ENCODE measurements at places on chromosomes 5 and 9.

GRCh38 chr9:135544981-135545635 lies 818 bp upstream of the OBP2A start:
- DNase-seq = no peak

- DNase-seq = no peak
Measured at GRCh38 chr5:65034029-65034812, 265.5 kb downstream of the CWC27 start.

GRCh38 chr5:179346875-179347274 lies 1.6 kb upstream of the ADAMTS2 start:
- DNase-seq = no peak

DNA sequence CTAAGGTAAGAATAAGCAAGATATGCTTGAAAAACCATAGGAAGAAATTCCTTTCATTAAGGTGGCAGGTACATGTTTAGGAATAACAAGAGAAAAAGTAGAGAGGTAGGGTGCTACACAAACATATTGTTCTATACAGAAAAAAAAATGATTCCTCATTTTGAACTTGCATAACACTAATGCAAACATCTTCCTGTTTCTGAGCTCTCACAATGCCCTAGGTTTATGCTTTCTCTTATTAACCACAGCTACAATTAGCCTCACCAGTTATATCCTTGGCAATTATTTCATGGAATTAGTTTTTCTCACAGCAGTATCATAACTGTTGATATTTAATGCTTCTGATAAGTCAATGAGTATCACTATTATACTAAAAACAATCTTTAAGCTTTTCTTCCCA lies 20.7 kb downstream of the CEMIP2 start:
- no peak for DNase-seq

DNA sequence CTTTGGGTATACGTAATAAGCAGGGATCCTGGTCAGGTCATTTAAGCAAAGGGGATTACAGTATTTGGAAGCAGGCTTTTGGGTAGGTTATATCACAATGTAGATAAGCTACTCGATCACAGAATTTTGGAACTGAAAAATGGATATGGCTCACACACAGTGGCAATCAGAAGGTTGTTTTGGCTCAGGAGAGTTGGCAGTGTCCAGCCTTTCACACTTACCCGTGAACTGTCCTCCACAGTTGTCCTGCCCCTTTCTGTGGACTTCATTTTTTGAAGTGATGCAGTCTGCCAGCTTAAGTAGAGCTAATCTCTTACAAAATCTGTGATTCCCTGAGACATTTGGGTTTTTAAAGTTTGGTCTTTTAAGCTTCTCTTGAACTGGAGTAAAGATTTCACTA lies 30.7 kb downstream of the ICE1 start:
- DNase-seq = no peak

GRCh38 chr9:26369093-26369492 lies 523.5 kb downstream of the CAAP1 start:
- no peak for DNase-seq

DNA sequence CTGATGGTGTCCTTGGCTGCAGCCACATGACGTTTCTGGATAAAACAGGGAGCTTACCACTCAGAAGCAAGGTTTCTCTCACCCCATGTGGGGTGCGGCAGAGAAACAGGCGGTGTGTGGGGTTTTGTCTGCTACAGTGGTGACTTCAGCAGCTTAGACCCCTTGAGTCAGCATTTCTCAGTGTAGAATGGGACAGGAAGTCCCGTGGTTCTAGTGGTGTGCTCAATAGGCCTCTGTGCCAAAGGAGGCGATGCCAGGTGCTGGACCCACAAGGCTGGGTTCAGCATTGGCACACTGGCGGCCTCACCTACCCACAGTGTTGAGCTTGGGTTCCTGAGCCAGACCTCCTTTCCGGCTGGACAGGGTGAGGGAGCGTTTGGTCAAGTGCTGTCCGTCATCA lies 125.2 kb upstream of the SMIM23 start:
- no peak for DNase-seq

DNA sequence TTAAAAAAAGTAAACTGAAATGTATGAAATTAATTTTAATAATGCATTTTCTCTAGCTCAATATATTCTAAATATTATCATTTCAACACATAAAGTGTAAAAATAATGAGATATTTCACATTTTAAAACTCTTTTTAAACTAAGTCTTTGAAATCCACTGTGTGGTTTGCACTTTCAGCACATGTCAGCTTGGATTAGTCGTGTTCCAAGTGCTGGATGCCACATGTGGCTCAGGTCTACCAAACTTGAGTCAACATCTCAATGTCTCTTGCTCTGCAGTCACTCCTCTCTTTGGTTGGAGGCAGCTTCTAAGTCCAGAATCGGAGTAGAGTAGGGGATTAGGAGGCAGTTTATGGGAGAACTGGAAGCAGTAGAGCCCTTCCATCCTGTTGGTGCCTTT lies 173.7 kb upstream of the ANKRD55 start:
- DNase-seq = no peak

- DNase-seq = no peak
Measured at GRCh38 chr5:169173372-169173771, 127.6 kb downstream of the SLIT3 start.

GRCh38 chr9:137612741-137613142 lies 6.1 kb upstream of the EHMT1 start:
- no peak for DNase-seq

DNA sequence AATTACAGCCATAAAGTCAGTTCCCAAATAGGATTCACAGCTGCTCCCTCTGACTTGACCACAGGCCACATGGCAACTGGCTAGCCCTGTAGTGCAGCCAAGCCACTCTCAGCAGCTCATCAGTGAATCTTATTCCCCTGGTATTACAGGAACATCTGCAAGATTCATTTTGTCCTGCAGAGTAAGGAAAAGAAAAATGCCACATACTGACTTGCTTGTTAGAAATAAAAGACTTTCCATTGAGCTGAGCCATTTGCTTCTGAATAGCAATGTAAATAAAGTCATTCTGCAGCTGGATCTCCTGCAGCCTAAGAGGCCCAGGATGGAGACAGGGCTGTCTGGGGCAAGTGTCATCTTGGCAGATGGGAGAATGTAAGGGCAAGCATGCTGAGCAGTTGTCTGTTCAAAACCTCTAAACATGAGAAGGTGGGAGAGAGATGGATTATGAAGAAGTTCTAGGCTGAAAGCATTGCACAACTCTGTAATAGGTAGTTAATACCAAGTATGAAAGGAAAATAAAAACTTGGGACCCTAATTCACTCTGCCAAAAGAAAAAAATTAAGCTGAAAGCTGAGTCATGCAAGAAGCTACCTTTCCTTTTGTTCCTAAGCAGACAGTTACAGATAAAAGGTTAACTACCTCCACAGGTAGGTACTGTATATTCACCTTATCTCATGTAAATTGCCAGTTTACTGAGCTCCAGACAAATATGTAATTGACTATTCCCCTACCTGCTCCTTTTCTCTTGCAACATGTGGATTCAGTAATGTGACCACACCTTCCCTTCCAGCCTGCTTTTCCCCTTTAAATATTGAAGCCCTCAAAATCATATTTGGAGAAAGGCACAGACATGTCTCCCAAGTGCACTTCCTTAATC lies 244.4 kb upstream of the RAI14 start:
- DNase-seq = no peak

- DNase-seq = no peak
Measured at GRCh38 chr9:107177857-107178256, 105.2 kb upstream of the RAD23B start.

- no peak for DNase-seq
Measured at GRCh38 chr5:100706776-100707175, 171.6 kb downstream of the FAM174A start.

DNA sequence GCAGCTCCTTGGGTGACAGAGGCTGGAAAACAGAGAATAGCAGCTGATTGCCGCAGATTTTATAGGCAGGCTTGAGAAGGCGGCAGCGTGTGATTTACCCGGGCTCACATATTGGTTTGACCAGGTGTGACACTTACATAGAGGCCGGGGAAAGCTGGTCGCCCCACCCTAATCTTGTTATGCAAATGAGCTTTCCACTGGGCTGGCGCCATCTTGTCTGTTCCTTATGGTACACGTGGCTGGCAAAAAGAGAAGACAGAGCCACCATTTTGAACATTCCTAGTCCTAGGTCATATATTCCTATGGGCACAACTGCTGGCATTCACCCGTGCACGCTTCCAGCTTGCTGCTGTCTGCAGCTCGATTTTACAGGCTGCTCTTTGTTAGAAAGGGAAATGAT lies 11.3 kb upstream of the SPZ1 start:
- no peak for DNase-seq

GRCh38 chr5:171023508-171023907 lies 161.7 kb downstream of the RANBP17 start:
- DNase-seq = no peak

GRCh38 chr5:170508660-170509347 lies 5.0 kb downstream of the KCNIP1 start:
- no peak for DNase-seq

DNA sequence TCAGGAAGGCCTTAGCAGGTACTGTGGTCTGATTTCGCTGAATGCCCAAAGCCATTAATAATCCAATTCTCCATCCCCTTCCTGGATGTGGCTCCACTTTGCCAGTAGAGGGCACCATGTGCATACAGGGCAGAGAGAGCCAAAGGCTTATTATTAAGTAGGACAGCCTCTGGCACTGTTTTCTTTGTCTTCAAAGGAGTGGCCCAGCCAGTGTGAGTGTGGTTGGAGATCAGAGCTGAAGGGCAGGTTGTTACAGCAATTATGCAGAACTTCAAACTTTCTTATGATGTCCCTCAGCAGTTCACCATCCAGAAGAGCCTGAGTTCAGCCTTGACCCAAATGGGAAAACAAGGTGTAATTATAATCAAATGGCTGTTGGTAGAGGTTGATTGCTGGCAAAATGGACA lies 38.6 kb upstream of the CEMIP2 start:
- peak; percentile 80 for DNase-seq

GRCh38 chr9:4740388-4740637 lies 689 bp downstream of the AK3 start:
- DNase-seq = no peak

DNA sequence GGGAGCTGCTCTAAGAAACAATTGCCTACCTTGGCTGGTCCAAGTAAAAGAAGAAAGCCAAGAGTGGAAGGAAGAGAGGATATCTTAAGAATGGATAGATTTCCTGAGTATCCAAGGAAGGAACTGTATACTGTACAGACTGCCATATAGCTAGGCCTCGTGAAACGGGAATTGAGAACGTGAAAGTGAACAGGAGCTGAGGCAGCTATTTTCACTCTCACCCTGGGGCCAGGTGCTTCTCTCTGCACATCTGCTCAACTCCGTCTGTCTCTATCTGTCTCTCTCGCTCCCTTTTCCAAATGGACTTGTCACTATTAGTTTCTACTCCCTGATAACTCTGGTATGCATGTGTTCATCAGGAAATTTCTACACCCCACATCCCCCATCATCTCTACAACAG lies 35.9 kb upstream of the TESK1 start:
- DNase-seq = no peak

DNA sequence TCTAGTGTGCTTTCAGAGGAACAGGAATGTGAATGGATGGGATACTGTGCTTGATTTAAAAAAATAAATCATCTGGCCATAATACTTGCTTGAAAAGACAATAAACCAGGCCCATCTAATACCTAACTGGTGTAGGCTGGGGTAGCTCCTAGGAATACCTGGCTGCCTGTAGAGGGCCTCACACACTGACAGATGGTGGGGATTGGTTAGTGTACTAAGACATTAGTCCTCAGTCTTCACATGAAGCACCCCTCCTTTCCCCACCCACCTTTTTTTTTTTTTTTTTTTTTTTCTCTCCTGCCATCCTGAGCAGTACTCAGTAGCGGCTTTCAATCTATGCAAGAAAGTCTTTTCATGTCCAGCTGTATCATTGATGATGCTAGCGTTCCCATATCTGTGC lies 130.5 kb downstream of the ADGRV1 start:
- DNase-seq = no peak

DNA sequence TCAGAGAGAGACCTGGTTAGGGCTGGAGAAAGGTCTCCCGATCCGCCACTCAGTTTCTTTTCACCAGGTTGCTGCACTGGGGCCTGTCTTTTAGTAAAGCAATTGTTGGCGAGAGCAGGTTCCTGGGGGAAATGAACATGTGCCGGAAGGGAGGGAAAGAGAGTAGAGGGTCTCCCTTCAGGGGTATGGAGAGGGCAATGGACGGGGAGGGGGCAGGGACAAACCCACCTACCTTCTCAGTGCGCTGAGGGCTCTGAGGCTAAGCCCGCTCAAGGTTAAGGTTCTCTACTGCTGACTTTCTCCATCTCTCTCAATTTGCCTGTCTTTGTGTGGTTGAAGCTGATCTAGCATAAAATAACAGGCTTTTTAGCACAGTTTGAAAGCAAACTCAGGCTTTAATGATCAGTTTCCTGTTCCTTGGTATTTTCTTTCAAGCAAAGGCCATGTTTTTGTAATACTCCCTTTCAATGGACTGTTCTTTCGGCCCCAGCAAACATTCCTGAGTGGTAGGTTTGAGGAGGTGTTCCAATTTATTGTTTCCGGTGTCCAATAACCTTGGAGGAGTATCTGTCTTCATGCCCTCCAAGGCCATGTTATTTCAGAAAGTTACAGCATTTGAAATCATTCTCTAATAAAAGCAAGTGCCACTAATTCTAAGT lies 25.5 kb upstream of the TRAF1 start:
- DNase-seq = no peak

GRCh38 chr5:10832987-10833386 lies 72.0 kb upstream of the DAP start:
- DNase-seq = no peak

- DNase-seq = peak; percentile 78
Measured at GRCh38 chr5:171162596-171162995, 146.5 kb upstream of the TLX3 start.

- no peak for DNase-seq
Measured at GRCh38 chr5:165569551-165569950, 2064.1 kb downstream of the MAT2B start.

GRCh38 chr5:11038772-11039171 lies 277.7 kb upstream of the DAP start:
- peak; percentile 53 for DNase-seq

- no peak for DNase-seq
Measured at GRCh38 chr9:994005-994404, 17.6 kb downstream of the DMRT3 start.

DNA sequence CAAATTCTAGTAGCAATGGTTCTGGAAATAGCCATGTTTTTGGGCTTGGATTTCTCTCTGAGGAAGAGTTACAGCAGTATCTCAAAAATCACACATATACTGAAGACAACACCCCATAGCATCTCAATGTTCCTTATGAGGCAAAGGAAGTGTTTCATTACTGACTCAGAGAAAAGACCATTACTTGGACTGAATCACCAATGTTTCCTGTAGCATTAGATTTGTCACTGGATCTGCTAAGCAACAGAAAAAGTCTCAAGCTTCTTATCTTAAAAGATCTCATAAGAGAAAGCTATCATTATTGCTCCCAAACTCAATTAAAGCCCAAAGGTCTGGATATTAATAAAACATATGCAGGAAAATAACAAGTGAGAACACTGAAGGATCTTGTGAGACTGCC lies 272.4 kb downstream of the ADAMTS6 start:
- DNase-seq = no peak

- DNase-seq = no peak
Measured at GRCh38 chr9:136968333-136969127, 8.8 kb upstream of the PTGDS start.

- no peak for DNase-seq
Measured at GRCh38 chr9:38652486-38652885, 32.1 kb upstream of the ANKRD18A start.

Measured in NCI-H2081 (cell line).